ENCODE measurements at places on chromosomes 11 and 22. TPM values are rescaled to one million over a fixed set of nuclear protein-coding genes. Genes with fewer than 3 reads are reported as not detected.

DNA sequence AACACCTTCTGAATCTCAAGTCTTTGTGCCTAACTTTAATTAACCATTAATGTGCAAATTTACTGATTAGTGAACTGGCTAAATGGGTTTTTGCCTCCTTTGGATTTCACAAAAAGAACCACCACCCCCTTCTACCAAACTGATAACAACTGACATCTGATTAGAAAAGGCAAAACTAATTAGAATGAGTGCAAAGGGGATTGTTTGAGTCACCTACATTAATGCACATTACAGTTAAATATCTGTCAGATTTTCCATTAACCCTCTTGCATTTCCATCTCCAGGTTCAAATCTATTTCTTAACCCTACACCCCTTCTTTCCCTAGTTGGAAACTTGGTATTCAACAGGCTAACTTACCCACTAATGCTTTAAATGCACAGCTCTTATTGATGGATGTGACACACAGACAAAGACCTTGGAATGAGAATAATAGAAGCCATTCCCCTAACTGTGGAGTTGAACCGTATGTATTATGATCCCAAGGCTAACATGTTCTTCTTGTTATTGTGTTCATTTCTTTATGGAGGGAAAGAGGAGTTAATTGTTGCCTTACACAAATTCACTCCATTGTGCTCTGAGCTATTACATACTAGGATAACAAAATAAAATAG lies 161.5 kb upstream of the MTMR2 start:
- H3K27me3 ChIP-seq: no peaks in the 10 kb centered on the region
- no peak for DNase-seq
- peak overlapping the region; percentile 87 for H3K27ac ChIP-seq
- no peak overlapping the region for H3K4me3 ChIP-seq
- peaks cover 19% of the 10 kb centered on the region for H3K36me3 ChIP-seq

DNA sequence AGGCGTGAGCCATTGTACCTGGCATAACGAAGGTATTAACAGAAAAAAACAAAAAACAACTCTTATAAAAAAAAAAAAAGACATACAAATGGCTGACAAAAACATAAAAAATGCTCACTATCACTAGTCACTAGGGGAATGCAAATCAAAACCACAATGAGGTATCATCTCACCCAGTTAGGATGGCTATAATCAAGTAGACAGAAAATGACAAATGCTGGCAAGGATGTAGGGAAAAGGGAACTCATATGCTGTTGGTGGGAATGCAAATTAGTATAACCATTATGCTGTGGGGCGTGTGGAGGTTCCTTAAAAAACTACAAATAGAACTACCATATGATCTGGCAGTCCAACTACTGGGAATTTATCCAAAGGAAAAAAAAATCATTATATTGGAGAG lies 17.0 kb downstream of the THY1 start:
- H3K36me3 ChIP-seq: no peaks in the 10 kb centered on the region
- no peak overlapping the region for H3K4me3 ChIP-seq
- H3K4me1 ChIP-seq: peaks cover 1% of the 10 kb centered on the region
- no peak overlapping the region for H3K27ac ChIP-seq
- H3K27me3 ChIP-seq: peaks cover 5% of the 10 kb centered on the region

- peaks cover 59% of the 10 kb centered on the region for H3K27me3 ChIP-seq
- H3K4me1 ChIP-seq: no peaks in the 10 kb centered on the region
- H3K36me3 ChIP-seq: no peaks in the 10 kb centered on the region
- H3K27ac ChIP-seq: no peak overlapping the region
- DNase-seq: no peak
Measured at GRCh38 chr11:75632962-75633361, 35.9 kb downstream of the MAP6 start.

GRCh38 chr11:64994318-64994717 lies 2.5 kb downstream of the BATF2 start:
- no peak overlapping the region for H3K27ac ChIP-seq
- peaks cover 5% of the 10 kb centered on the region for H3K27me3 ChIP-seq
- DNase-seq: no peak
- no peaks in the 10 kb centered on the region for H3K36me3 ChIP-seq

DNA sequence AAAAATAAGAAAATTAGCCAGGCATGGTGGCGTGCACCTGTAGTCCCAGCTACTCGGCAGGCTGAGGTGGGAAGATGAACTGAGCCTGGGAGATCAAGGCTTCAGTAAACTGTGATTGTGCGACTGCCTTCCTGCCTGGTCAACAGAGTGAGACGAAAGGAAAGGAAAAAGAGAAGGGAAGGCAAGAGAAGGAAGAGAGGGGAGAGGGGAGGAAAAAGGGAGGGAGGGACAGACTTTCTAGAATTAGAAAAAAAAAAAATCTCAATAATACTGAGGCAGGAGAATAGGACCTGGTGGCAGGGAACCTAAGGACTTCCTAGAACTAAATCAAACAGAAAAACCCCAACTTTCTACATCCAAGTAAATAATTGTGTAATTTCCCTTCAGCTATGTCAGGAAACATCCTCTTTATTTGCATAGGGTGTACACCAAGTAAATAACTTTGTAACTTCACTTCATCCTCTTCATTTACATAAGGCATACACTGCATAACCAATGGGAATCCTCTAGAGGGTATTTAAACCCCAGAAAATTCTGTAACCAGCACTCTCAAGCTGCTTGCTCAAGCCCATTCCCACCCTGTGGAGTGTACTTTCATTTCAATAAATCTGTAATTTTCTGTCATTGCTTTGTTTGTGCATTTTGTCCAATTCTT lies 8.7 kb downstream of the SBF2 start:
- peaks cover 25% of the 10 kb centered on the region for H3K27me3 ChIP-seq
- no peaks in the 10 kb centered on the region for H3K36me3 ChIP-seq
- H3K4me3 ChIP-seq: no peak overlapping the region
- no peak for DNase-seq
- no peak overlapping the region for H3K27ac ChIP-seq
- peaks cover 2% of the 10 kb centered on the region for H3K4me1 ChIP-seq

DNA sequence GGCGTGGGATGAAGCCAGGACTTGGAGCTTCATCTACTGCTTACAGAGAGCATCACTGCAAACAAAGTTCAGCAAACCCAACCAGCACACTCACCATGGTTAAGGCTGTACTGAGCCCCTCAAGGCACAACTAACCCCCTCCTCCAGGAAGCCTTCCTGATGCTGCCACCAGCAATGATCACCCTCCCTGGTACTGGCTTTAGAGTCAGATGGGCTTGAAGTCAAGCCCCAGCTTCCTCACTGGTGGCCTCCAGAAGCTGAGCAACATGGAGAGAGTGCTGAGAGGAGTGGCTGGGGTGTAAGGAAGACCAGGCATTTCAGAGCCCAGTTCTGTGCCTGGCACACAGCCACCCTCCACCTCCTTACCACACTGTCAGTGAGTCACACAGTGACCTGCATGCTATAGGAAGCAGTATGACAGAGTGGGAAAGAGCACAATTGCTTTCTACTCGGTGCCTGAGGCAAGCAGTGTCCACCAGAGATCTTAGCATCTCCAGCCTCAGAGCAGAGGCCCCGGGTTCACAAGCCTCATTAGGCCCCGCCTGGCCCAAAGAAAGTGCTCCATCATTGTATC lies 24.7 kb upstream of the BAIAP2L2 start:
- H3K4me3 ChIP-seq: no peak overlapping the region
- peaks cover 17% of the 10 kb centered on the region for H3K36me3 ChIP-seq
- no peaks in the 10 kb centered on the region for H3K27me3 ChIP-seq
- no peaks in the 10 kb centered on the region for H3K4me1 ChIP-seq
- H3K27ac ChIP-seq: no peak overlapping the region

DNA sequence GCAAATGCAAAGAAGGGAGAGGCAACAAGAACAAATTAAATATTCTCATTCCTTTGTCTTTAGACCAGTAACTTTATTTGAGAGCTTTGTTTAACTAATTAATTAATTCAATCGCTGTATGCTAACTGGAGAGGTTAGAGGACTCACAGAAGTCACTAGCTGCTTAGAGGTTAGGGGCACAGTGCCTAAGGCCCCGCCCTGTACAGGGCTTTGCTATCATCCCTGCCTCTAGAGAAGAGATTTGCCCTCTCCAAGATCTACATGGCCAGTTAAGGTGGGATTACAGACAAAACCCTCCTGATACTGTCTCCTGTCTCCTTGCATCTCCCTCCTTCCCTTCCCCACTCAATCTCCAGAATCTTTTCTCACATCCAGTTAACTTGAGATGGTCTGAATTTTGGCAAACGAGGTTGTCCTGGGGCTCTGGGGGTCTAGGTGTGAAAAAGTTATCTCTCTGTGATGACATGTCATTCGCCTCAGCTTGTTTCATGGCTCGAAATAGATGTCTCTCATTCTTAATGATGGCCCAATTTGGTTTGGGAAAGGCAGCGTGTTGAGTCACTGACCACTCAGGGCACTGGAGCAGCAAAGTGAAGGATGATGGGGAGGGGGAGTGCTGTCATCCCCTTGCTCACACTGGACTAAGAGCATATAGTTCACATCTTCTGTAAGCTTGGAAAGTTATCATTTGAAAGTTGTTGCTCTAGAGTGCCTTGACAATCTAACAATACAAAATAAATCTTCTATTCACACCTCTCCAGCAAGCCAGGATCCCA lies 190.9 kb downstream of the KIRREL3 start:
- no peaks in the 10 kb centered on the region for H3K4me1 ChIP-seq
- peaks cover 2% of the 10 kb centered on the region for H3K27me3 ChIP-seq
- H3K4me3 ChIP-seq: no peak overlapping the region
- H3K27ac ChIP-seq: no peak overlapping the region
- no peak for DNase-seq

DNA sequence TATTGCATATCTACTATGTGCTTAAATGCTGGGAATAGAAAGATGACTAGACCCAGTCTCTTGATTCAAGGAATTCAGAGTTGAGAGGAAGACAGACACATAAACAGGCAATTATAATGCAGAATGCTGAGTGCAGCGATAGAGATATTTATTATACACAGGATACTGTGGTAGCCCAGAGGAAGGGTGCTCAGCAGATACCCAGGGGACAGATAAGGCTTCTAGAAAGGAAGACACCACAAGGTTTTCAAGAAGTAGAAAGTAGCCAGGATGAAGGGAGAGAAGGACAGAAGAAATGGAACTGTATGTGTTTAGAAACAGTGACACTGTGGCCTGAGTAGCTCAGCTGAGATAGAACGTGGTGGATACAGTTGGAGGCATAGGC lies 79.4 kb upstream of the NNMT start:
- peak overlapping the region; percentile 10 for H3K4me3 ChIP-seq
- no peak for DNase-seq
- no peaks in the 10 kb centered on the region for H3K36me3 ChIP-seq
- peaks cover 40% of the 10 kb centered on the region for H3K4me1 ChIP-seq

- no peak for DNase-seq
- peaks cover 3% of the 10 kb centered on the region for H3K27me3 ChIP-seq
- no peak overlapping the region for H3K4me3 ChIP-seq
- H3K4me1 ChIP-seq: peaks cover 5% of the 10 kb centered on the region
Measured at GRCh38 chr11:11580841-11581411, 40.9 kb downstream of the GALNT18 start.

- peaks cover 32% of the 10 kb centered on the region for H3K27me3 ChIP-seq
- peaks cover 6% of the 10 kb centered on the region for H3K4me1 ChIP-seq
- no peaks in the 10 kb centered on the region for H3K36me3 ChIP-seq
- no peak overlapping the region for H3K27ac ChIP-seq
- DNase-seq: no peak
Measured at GRCh38 chr11:72274435-72274834, 30.5 kb upstream of the PHOX2A start.

DNA sequence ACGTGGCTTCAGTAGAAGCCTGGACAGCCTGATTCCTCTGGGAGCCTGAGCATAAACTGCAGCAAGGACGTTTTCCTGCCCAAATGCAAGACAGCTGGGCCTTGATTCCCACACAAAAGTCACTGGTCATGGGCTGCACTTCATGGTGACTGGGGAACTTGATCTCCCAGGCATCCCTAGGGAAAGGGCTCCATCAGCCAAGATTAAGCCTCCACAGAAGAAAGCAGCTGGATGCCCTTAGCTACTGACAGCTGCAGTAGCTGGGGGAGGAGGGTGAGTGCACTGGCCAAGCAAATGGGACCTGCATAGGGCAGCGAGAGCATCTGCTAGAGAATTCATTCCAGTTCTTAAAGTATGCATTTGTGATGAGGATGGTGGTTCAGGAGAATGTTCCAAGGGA lies 267.4 kb upstream of the ISX start:
- H3K27ac ChIP-seq: no peak overlapping the region
- no peaks in the 10 kb centered on the region for H3K4me1 ChIP-seq
- no peak for DNase-seq

DNA sequence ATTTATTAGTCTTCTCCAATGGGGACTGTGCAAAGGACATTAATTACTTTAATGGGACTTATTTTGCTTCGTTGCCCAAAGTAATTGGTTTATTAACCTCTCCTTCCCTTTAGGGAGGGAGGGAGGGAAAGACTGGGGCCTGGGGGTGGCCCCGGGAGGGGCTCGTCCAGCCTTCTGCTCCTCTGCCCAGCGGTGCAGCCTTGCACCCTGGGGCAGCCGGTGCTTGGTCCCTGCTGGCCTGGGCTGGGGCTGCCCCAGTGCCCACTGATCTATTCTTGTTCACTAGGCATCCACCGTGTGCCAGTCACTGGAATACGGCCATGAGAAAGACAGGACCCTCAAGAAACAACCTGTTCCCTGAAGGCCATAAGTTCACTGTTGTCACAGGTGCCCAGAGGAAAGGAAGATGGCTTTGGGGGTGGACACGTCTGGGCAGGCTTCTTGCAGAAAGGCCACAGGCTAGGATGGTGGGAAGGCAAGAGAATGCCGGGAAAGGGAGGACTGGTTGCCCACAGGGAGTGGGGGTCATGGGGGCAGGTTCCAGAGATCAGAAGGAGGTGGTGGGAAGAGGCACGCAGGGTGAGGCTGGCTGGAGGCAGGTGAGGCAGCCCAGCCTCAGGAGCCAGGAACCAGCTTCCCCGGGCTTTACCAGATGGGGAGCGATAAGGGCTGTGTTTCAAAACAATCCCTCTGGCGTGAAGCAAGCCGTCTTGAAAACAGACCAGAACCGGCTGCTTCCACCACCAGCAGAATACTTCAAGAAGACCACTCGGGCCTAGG lies 47.6 kb upstream of the KCNQ1OT1 start:
- no peak for DNase-seq
- H3K4me3 ChIP-seq: no peak overlapping the region
- no peaks in the 10 kb centered on the region for H3K4me1 ChIP-seq
- no peaks in the 10 kb centered on the region for H3K36me3 ChIP-seq
- no peak overlapping the region for H3K27ac ChIP-seq

The GVQW3 gene
- total RNA-seq: 4.3 TPM

The ROBO4 gene
- not detected for total RNA-seq

The BIRC2 gene
- total RNA-seq: 30.4 TPM

The MCHR1 gene
- total RNA-seq: not detected

The DERL3 gene
- total RNA-seq: 10.3 TPM

The POGLUT3 gene
- 9.9 TPM for total RNA-seq

The DNAJB7 gene
- total RNA-seq: not detected

The SPTBN2 gene
- total RNA-seq: 0.99 TPM

The BRSK2 gene
- 1.5 TPM for total RNA-seq

The FBLN1 gene
- total RNA-seq: not detected

The VWCE gene
- 8.1 TPM for total RNA-seq

All from activated T-helper 2 cell treated with anti-CD3 and anti-CD28 coated beads, Interferon-gamma antibody, Interleukin-2, Interleukin-4, amounts not matched to agents 10 μg/mL and 5 μg/mL and 100 μg/mL, durations not matched to agents 14 hours and 24 hours and 36 hours (primary cell).